ENCODE measurements at places on chromosomes 6 and 20.
A peak's percentile ranks its signal among the peaks of the same experiment; 100 is the strongest.

GRCh38 chr6:36094753-36095496 is 35.4 kb upstream of the MAPK13 start:
- DNase-seq: peak; percentile 58

- DNase-seq: no peak
These were observed 9.0 kb downstream of the GNAS-AS1 start for GRCh38 chr20:58841539-58842264.

DNA sequence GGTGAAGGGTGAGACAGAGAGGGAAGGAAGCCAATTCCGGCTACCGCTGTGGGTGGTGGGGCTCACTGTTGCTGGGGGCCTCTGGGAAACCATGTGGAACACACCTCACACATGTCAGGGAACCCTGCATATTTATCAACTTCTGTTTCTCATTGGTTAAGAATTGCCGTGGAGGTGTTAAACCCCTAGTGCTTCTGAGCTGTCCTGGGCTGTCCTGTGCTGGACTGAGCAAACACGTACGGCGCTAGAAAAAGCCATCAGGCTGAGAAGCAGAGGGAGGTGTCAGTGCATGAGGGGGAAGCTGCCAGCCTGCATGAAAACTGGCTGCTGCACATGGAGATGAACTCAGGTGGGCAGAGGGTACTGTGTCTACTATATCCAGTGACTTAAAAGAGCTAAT is 103.9 kb upstream of the JAG1 start:
- DNase-seq: no peak

GRCh38 chr6:118706702-118707101 is 55.3 kb upstream of the CEP85L start:
- no peak for DNase-seq

GRCh38 chr6:1399085-1399780 is 9.9 kb downstream of the FOXF2 start:
- no peak for DNase-seq

GRCh38 chr6:26033941-26034354 is 53.3 kb upstream of the HFE start:
- no peak for DNase-seq

DNA sequence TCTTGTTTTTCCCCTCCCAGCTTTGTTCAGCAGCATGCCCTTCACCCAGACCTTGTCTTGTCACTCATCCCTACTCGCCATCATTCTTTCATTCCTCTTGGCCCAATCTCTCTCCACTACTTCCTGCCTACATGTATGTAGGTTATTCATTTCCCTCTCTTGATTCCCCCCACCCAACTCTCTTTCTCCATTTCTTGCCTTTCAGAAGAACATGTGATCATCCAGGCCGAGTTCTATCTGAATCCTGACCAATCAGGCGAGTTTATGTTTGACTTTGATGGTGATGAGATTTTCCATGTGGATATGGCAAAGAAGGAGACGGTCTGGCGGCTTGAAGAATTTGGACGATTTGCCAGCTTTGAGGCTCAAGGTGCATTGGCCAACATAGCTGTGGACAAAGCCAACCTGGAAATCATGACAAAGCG is 2.6 kb downstream of the HLA-DRA start:
- DNase-seq: no peak

GRCh38 chr6:161370880-161371279 is 97.0 kb upstream of the AGPAT4 start:
- DNase-seq: peak; percentile 22

DNA sequence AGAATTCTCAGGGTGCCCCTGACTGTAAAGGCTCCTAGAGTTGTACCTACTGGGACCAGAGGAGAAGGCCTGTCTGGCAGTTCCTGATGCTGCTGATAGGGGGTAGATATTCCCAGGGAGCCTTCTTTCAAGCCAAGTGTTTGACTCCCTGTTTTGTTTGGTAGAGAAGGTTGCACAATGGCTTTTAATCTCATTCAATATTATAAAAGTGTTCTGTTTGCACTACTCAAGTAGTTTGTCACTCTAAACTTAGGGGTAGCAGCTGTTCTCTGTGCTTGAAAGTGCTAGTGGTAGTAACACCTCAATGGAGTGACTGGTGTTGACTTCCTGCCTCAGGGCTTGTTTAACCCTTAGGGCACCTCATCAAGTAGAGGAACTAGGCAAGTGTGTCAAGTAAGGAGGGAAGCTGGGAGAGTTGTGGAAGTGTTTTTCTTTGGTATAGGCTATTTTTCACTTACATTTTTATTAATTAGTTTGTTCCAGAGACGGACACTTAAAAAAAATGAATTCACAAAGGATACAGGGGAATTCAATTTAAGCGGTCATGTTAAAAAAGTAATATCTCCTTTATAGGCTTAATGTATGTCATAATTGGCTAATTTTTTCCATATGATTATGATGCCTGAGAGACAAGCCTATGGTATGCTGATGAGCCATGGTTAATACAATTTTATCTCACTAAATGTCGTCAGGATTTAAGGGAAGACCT is 38.1 kb downstream of the BICRAL start:
- DNase-seq: no peak

- no peak for DNase-seq
These were observed 753.3 kb upstream of the MARCKS start for GRCh38 chr6:113103634-113104361.

GRCh38 chr20:18190338-18191233 is 52.9 kb downstream of the KAT14 start:
- DNase-seq: no peak

GRCh38 chr20:63290677-63291472 is 2.1 kb upstream of the COL20A1 start:
- peak; percentile 35 for DNase-seq

DNA sequence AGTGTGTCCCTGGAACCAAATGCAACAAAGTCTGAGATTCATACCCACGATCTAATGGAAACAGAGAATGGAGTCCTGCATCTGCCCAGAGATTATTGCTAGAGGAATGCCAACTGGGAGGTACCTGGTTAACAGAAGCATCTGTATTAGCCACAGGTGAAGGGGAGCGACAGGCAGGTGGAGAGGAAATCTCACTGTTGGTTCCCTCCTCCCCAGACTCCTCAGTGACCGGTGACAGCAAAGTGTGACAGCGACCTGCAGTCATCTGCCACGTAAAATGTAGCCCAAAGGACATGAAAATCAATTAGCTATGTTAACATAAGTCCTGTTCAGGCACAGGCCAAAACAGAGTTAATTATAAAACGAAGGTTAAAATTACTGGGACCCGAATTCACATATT is 336.6 kb downstream of the SYNE1 start:
- no peak for DNase-seq

- no peak for DNase-seq
These were observed 72.5 kb downstream of the SMPDL3A start for GRCh38 chr6:122861594-122861993.

DNA sequence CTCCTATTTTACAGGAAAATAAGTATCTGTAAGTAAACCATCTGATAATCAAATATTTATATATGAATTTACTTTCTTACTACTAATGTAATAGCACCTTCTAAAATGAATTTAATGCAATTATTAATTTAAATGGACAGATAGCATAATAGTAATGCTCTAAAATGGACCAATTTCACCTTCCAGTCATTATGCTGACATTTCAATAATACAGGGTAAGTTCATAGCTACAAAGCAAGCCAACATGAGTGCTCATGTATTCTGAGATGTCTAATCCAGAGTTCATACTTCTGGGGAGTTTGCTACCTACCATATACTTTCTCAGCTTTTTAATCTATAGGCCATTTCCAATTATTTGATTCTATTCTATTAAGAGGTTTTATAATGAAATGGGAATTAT is 11.6 kb downstream of the ENPP5 start:
- DNase-seq: no peak

GRCh38 chr6:93393554-93394074 is 25.7 kb downstream of the EPHA7 start:
- DNase-seq: no peak

DNA sequence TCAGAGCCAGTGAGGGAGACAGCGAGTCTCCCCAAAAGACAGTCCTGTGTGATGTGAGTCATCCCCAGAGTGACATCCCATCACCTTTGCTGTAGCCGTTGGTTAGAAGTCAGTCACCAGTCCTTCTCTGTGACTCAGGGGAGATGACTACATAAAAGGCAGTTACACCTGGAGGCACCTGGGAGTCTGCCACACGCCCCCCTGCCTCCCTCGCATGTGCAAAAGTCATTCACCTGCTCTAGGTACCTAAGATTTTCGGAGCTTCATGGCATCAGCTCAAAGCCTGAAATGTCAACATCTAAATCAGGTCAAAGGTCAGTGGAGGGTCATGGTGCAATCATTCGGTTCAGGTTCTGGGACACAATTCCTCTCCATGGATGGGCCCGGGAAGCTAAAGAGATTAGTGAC is 50.3 kb downstream of the PRR18 start:
- DNase-seq: no peak

DNA sequence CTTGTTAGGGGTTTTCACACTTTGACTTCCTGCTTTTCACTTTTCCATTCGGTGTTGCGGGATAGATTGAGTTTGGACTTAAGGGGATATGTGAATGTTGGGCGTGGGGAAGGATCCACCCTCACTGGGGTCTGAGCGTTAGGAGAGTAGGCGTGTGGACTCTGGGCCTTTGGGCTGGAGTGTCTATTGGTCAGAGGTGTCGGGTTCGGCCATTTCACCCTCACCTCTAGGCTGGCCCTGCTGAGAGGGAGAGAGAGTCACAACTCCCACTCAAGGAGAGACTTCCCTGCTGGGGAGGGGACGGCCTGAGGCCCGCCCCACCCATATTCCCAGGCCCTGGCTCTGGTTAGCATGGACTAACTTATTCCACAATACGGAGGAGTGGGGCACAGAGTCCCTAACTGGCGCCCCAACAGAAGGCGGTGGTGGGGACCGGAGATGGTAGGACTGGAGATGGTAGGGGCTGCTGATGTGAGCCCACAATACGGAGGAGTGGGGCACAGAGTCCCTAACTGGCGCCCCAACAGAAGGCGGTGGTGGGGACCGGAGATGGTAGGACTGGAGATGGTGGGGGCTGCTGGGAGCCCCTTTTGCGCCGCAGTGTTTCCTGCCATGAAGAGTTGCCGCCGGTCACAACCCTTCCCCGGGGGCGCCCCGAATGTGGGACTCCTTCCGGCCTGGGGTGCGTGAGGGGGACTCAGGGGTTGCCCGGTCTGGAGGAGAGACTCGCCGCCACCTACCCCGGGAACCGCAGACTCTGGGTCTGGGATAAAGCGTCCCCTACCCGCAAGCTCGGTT is 1.4 kb upstream of the PTPRA start:
- DNase-seq: peak; percentile 36

DNA sequence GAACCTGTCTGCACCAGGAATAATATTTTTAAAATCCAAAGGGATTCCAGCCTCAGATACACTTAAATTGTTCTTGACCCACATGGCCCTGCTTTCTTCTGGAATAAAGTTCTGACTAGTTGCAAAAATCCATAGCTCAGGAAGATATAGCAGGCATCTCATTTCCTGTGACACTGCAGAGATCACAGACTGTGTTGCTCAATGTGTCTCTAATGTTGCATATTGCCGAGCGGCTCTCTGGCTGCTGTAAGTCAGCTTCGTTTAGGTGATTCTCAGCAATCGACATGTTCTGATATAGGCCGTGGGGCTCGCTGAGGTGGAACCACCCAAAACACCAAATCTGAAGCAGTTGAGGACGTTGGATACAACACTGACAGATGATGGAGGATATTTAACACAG is 498.3 kb upstream of the AGPAT4 start:
- no peak for DNase-seq

DNA sequence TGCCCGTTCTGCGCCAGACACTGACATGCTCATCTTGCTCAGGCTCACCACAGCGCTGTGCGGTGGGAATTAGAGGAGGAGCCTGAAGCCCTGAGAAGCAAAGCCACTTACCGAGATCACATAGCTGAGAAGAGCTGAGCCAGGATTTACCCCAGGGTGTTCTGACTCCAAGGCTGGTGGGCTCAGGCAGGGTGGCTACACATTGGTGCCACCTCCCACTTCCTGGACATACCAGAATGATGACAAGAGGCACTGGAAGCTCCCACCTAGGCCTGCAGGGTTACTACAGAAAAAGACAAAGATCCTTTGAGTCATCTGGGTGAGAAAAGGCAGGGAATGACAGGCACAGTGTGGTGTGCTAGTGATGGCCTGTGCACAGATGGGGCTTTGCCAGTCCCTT is 24.4 kb upstream of the FKBP1A start:
- no peak for DNase-seq

DNA sequence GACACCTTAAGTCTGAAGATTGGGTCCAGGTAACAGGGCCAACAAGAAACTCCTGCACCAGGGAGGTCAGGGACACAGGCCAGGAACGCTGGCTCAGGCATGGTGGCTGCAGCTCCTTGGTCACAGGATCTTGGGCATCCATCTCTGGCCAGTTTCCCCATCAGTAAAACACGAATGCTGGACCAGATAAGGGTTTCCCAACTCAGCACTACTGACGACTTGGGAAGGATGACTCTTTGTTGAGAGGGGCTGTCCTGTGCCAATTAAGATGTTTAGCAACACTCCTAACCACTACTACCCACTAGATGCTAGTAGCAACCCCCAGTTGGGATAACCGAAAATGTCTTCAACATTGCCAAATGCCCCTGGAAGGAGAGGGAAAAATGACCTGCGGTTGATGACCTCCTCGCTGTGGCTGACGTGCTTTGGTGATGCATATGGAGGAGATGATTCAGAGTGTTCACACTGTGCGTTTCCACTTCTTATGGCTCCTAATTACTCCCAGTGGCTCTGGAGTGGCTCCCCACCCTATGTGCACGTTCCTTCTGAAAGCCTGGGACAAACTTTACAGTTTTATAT is 261.9 kb downstream of the CDH26 start:
- no peak for DNase-seq

- no peak for DNase-seq
These were observed 195.7 kb upstream of the SASH1 start for GRCh38 chr6:148146717-148147462.

GRCh38 chr6:31737315-31737990 is 1.1 kb upstream of the CLIC1 start:
- no peak for DNase-seq

DNA sequence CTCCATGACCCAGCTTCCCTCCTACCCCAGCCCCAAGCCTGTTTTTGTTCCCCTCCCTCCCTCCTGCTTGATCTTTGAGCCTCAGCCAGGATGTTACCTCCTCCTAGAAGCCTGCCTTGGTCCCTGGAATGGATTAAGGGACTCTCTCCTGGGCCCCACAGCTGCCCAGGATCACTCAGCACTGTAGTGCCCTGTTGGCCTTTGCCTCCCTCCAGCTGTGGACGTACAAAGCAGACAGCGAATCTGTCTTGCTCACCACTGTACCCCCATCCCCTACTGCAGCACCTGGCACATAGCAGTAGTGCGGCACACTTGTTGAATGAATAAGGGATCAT is 11.8 kb upstream of the FAM110A start:
- no peak for DNase-seq

- no peak for DNase-seq
These were observed 528.7 kb downstream of the DOK5 start for GRCh38 chr20:55004044-55004443.

DNA sequence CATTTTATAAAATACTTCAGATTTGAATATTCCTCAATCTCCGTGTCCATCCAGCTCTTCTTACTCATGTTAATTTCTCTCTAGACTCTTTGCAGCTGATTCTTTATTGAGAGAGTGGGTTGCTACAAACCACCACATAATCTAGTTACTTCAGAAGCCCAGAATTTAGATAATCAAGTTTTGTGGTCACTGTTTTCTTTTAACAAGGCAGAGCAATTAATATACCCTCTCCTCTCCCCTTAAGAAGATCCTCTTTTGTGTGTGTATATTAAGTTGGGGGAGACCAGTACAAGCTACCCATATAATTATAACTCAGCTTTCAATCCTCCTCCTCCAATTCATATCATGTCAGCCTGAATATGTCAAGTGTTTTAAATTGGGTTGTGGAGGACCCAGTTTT is 95.1 kb downstream of the IRAK1BP1 start:
- no peak for DNase-seq

Measured in activated naive CD4-positive, alpha-beta T cell (primary cell).